ENCODE measurements at places on chromosomes 11 and 22.
A peak's percentile ranks its signal among the peaks of the same experiment; 100 is the strongest.

- no peak for DNase-seq
These were observed 47.0 kb upstream of the ARHGAP42 start for GRCh38 chr11:100640071-100640470.

DNA sequence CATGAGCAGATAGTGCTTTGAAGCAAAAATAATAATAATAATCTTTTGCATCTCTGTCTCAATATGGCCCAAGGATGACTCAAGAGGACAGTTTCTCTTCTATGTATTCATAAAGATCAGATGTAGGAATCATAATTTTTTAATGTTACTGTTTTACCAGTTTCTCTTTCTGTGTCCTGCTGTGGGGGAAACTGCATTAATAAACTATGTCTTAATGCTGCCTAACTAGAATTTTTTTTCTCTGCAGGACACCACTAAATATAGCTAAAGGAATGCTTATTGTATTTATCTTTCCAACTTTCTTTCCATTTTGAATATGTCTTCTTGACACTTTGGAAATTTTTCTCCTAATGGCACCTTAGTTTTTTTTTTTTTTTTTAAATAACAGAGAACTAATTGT lies 6.5 kb downstream of the FJX1 start:
- no peak for DNase-seq

- no peak for DNase-seq
These were observed 98.8 kb upstream of the PITPNB start for GRCh38 chr22:28017859-28018258.

GRCh38 chr22:35045451-35045850 lies 20.5 kb upstream of the ISX start:
- no peak for DNase-seq

DNA sequence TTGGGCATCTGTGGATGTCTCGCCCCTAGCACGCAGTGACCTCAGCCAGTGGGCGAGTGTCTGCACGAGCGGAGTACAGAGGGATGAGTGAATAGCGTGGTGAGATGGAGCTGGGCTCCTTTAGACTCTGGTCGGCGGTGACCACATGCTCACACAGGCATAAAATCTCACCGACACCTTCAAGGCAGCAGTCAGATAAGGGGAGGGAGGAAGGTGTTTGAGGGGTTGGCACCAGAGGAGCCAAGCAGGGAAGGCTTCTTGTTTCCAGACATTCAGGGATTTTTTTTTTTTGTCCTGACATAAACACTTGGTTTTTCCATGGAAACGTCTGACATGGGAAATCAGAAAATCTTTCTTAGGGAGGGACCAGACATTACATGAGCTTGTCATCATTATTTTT lies 35.8 kb downstream of the GRIK4 start:
- DNase-seq, result no peak

GRCh38 chr11:2855162-2855561 lies 30.4 kb downstream of the CDKN1C start:
- no peak for DNase-seq

GRCh38 chr11:112822478-112823274 lies 138.5 kb upstream of the NCAM1 start:
- no peak for DNase-seq

DNA sequence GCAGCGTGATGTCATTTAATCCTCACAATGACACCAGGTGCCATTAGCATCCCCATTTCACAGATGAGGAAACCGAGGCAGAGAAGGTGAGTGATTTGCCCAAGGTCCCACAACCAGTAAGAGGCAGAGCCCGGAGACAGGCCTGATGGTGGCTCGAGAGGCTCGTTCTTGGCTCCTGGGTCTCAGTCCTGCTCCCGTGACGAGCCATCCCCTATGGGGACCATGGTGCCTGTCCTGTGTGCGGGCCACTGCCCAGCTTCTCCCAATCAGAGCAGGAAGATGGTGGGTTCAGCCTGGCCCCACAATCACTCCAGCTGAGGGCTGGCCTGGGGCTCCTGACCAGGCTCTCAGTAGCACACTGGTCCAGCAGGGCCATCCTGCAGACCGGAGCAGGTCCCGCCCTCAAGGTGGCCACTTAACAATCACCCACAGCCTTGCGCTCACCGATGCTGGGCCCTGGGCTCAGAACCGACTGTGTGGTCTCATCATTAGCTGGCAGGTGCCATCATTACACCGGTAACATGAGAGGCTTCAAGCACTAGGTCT lies 3.6 kb downstream of the ALDH3B1 start:
- DNase-seq, result no peak

DNA sequence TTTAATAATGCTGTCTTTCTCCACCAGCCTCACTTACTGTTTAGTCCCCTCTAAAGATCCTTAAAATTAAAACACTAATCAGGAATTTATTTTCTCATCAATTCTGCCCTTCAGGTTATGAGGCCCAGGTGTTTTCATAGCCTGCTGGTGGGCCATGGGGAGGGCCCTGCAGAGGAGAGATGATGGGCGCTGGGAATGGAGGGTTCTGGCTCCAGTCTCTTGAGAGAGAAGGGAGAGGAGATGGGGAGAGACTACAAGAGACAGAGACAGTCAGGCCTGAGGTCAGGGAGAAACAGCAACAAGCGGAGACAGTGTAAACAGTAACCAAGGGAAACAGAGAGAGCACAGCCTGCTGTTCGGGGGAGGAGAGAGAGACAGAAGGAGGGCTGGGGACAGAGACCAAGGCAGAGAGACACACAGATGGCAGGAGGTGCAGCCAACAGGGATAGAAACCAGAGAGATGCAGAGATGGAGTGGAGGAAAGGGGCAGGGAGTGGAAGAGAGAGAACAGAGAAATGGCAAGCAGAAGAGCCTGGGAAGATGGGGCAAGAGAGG lies 187.3 kb upstream of the SYT13 start:
- DNase-seq, result no peak

DNA sequence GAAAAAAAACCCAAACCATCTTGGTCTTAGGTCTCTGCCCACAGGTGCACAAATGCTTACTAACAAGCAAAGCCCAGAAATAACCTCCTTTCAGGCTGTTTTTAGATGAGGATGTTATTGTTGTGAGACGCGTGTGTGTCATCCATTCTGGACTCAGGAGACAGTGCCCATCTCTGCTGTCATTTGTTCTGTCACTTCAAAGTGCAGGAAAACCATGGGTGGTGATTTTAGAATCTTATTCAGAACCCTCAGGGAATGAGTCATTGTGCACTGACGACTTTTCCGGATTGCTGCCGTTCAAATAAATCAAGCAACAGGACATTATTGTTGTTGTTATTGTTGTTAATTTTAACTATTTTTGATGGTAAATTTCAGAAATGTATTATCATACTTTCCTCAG lies 110.3 kb downstream of the LRRC32 start:
- DNase-seq, result peak; percentile 25

GRCh38 chr22:39943337-39943736 lies 16.9 kb upstream of the TMA7B start:
- DNase-seq, result peak; percentile 34

- no peak for DNase-seq
These were observed 23.6 kb downstream of the NNMT start for GRCh38 chr11:114319716-114320328.

GRCh38 chr11:45332276-45332934 lies 46.3 kb upstream of the SYT13 start:
- peak; percentile 53 for DNase-seq

DNA sequence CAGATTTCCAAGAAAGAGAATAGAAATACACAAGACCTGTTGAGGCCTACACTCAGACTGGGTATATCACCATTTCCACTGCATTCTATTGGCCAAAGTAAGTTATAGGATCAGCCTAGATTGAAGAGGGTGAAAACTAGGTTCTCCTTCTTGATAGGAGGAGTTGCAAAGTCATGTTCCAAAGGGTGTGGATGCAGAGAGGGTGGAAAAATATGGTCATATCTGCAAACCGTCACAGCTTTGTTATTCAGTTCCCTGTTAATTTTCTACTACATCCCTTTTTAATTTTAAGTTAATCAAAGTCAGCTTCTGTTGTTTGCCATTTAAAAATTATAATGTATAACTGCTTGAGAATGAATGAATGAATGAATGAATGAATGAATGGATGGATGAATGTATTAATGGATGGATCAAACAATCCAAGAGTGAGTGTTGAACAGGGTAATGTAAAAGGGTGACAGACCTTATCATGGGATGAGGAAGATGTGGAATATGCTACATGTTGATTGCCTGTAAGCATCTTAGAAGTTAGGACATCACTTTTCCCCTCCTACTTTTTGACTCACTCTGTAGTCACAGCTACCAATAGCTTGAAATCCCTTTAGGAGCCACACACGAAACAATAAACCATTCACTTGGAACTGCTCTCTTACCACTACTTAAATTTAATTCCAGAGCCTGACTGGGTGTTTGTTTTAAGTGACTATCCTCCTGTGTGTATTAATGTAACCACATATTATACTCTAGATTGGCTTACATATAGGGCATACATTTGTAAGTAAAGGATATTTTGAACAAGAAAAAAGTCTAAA lies 121.5 kb downstream of the CCDC34 start:
- no peak for DNase-seq

GRCh38 chr11:34754171-34754823 lies 133.4 kb downstream of the EHF start:
- no peak for DNase-seq

DNA sequence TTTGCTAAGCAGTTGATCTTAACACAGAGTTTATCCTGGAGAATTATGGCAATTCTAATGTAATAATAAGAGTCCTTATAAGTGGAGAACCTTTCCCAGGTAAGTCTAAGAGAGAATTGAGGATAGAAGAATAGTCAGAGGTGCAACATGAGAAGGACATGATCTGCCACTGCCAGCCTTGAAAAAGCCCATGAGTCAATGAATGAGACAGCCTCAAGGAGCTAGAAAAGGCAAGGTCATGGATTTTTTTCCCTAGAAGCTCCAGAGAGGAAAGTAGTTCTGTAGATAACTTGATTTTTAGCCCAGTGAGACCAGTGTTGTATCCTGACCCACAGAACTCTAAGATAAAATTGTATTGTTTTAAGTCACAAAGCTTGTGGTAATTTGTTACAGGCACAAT lies 16.9 kb downstream of the MS4A6A start:
- no peak for DNase-seq

- no peak for DNase-seq
These were observed 28.7 kb downstream of the RBX1 start for GRCh38 chr22:40979871-40980270.

DNA sequence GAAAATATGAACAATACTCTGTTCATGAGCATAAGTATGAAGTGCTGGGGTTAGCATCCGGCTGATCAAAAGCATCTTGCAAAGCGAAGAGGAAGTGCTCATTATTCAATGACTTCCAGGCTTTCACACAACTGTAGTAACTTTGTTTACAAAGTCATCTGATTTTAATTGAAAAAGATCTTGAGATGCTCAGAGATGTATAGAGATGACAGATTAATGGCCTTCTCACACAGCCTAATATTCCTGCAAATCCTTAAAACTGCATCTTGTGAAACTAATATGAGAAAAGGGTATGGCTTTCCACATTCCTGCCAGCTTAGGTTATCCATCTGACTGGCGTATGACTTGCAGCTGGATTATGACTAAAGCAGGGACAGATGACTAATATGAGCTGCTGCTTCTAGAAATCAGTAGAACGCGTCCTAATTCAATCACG lies 125.4 kb downstream of the CASP12 start:
- peak; percentile 12 for DNase-seq

DNA sequence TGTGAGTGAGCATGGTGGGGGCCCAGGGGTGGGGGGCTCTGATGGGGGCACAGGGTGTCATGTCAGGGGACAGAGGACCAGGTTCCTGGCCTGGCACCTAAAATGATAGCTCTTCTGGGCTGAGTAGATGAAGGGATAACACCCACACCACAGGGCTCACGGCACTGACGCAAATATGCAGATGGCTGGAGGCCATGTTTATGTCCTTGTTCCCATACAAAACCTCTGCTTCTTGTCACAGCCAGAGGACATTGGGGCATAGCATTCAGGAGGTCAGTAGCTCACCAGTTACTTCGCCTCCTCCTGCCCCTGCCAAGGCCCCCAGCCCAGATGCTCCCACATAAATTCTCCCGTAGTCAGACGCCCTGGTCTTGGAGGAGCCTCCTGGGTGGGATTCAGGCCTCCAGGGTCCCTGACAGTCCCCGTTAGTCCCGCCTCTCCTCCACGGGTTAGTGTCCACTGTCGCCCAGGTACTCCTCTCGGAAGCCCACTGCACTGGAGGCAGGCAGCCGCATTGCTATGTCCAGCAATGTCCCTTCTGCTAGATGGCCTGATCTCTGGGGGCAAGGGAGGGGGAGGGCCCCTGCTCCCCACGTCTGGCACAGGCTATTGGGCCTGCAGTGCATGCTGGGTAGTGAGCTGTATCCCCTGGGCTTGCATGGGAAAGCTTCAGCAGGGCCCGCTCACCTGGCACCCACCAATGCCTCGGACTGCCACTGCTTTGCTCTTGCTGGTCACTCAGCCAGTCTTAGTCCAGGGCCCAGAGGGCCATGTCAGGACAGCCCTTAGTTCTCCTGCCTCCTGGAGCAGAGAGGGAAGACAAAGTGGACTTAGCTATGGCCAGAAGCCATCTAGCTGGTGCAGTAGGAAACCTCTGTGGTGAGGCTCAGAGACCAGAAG lies 75.6 kb upstream of the MYOD1 start:
- DNase-seq, result no peak

DNA sequence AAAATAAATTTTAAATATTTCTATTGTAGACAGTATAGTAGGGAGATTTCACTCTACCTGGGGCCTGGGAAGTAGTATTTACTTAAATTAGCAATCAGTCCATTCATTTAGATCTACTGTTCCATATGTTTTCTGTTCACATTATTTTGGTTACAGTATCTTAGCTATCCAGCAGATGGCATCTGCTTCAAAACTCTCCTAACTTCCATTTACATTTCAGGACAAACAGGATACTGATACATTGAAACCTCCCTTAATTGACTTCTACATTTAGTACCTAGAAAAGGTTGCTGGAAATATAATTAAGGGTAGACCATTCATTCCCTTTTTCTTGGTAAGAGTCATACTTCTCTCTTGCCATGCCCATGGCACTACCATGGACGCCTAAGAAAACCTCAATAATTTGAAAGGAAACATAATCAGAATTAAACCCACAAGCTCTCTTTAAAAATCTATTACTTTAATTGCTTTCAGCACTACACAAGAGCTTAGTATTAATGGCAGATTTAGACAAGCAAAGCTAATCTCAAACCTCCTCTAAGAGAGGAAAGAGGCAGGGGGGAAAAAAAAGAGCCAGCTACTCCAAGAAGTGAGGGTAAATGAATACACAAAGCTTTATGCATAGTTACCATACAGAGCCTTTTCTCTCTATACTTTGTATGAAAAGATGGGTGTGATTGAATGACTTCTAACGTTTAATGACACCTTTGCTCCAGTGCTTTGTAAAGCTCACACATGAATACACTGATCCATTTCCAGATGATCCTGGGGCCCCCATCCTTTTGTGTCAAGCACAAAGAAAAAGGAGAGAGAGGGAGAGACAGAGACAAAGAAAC lies 131.2 kb upstream of the MTMR2 start:
- DNase-seq, result peak; percentile 42

DNA sequence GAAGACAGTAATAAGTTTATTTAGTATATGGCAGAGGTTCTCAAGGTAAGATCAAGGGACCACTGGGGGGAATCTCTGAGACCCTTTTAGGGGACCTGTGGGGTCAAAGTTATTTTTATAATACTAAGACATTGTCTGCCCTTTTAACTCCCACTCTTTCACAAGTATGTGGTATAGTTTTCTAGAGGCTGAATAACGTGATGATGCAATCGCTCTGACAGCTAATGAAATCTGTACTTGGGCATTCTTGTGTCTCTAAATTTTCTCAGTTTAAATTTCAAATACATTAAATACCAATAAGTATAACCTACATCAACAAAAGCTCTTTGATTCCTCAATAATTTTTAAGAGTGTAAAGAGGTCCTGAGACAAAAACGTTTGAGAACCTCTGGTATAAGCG lies 147.9 kb downstream of the ATG16L2 start:
- no peak for DNase-seq

- DNase-seq, result no peak
These were observed 3.4 kb downstream of the USP2 start for GRCh38 chr11:119377961-119378667.
